K562 (cell line): ENCODE measurements at places on chromosomes 5 and 9. TPM values are rescaled to one million over a fixed set of nuclear protein-coding genes. Genes with fewer than 3 reads are reported as not detected.

DNA sequence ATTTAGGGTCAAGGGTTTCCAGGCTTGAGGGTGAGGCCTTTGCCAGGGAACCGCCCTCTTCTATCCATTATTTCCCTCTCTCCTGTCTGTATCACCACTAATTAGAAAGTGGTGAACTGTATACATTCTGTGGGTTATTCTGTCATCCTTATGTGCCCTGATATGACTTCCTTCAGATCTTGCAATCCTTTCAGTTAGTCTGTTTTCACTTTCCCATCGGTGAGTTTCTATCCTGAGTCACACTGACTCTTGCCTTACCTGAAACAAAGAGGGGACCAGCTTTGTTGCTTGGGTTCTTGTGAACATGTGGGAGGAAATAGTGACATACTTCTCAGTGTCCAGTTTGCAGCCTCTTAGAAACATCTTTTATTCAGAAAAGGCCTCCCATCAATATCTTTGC, 205.4 kb upstream of the GHR start:
- no peaks in the 10 kb centered on the region for H3K4me1 ChIP-seq
- H3K4me3 ChIP-seq: no peak overlapping the region
- H3K27me3 ChIP-seq: no peaks in the 10 kb centered on the region
- DNase-seq: no peak

DNA sequence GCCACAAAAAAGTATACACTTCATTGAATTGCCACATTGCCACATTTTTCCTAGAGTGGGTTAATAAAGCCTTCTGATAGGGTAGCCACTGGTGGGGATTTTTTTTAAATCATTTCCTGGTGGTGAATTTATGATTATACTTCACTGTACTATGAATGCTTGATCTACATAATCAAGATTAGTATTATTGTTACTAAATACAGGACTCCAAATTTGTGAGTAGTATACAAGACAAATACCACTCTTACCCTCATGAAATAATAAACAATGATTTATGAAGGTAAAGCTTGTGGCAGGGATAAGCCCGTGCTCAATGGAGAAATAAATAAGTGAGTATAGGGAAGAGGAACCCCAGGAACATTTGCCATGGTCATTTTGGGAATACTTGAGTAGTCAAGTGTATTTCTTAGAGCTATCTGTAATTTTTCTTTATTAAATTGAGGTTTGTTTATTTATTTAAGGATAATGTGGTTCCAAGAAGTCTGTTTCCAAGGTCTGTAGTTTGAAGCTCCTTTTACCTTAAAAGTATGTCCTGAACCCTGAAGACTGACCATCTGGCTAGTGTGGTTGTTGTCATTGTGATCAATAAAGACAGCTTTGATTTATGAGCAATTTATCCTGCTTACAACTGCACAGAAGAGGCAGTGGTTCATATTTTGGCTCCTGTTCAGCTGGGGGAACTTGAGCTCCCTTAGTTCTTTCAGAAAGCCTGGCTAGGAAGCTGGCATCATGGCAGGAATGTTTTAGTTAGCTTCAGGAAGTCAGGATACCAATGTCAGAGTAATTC, 118.6 kb downstream of the ZSWIM6 start:
- no peak overlapping the region for H3K27ac ChIP-seq
- no peak for DNase-seq
- no peaks in the 10 kb centered on the region for H3K36me3 ChIP-seq
- no peak overlapping the region for H3K4me3 ChIP-seq

GRCh38 chr5:2149195-2149539, 266.4 kb upstream of the IRX4 start:
- H3K27ac ChIP-seq: no peak overlapping the region
- H3K4me3 ChIP-seq: no peak overlapping the region
- peaks cover 25% of the 10 kb centered on the region for H3K27me3 ChIP-seq
- DNase-seq: no peak

GRCh38 chr9:32738501-32739172, 44.7 kb upstream of the TMEM215 start:
- H3K27me3 ChIP-seq: no peaks in the 10 kb centered on the region

DNA sequence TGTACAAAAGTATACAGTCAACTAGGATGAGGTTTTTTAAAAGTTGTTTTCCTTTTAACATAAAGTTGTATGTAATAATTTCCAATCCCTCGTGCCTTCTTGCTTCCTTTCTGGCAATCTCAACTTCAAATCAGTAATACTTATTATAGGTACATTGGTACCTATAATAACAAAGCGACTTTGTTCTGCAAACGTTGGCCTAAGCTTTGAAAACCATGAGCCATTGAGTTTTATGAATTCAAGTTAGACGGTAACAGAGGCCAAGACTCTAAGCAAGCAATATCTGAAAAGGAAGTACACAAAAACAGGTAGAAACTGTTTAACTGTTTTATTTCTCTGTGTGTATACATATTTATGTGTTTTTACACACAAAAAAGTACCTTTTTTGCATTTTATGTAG, 135.2 kb upstream of the GRHPR start:
- no peak overlapping the region for H3K4me3 ChIP-seq
- no peak overlapping the region for H3K27ac ChIP-seq
- peaks cover 3% of the 10 kb centered on the region; the same call in 1 of the 3 replicates for H3K36me3 ChIP-seq
- no peaks in the 10 kb centered on the region; the same call in 1 of the 2 replicates for H3K4me1 ChIP-seq
- DNase-seq: no peak
- no peaks in the 10 kb centered on the region for H3K27me3 ChIP-seq

DNA sequence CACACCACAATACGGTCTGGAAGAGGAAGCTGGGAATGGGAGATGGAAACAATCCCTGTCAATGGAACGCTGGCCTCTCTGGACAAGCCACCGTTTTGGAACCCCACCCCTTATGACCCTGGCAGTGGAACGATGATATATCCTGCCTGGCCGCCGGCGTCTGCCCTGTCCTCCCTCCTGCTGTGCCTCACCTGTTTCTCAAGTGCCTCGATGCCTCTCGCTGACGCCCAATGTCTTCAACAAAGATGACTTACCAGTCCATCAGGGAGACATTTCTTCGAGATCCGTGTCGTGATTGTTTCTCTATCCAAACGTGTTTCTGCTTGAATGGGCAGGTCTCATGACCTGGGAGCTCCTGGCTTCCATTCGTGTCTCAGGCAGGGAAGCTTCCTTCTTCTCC, 476.5 kb downstream of the SPATA31A7 start:
- no peak for DNase-seq
- H3K4me3 ChIP-seq: no peak overlapping the region
- no peaks in the 10 kb centered on the region for H3K36me3 ChIP-seq
- H3K4me1 ChIP-seq: peaks cover 6% of the 10 kb centered on the region

DNA sequence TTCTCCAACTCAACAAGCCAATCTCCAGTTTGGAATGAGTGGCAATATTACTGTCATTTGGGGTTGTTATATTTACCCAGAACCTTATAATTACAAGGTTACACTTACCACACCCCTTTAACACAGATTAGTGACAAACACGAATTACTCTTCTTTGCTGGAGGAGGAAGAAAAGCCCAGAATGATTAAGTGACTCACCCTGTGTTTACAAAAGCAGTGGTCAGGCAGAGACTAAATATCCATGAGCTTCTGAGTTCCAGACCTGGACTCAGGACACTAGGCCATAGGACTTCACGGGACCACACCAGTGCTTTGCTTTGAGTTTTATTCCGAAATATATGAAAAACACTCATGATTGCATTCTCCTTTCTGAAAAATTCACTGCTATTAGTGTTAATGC, 370.8 kb downstream of the TLE1 start:
- no peaks in the 10 kb centered on the region for H3K36me3 ChIP-seq
- H3K4me3 ChIP-seq: no peak overlapping the region
- H3K4me1 ChIP-seq: no peaks in the 10 kb centered on the region
- H3K27me3 ChIP-seq: no peaks in the 10 kb centered on the region

GRCh38 chr5:33231214-33231710, 209.5 kb upstream of the TARS1 start:
- no peaks in the 10 kb centered on the region for H3K36me3 ChIP-seq
- H3K4me3 ChIP-seq: no peak overlapping the region
- DNase-seq: no peak
- H3K27me3 ChIP-seq: no peaks in the 10 kb centered on the region
- H3K27ac ChIP-seq: no peak overlapping the region
- no peaks in the 10 kb centered on the region for H3K4me1 ChIP-seq

DNA sequence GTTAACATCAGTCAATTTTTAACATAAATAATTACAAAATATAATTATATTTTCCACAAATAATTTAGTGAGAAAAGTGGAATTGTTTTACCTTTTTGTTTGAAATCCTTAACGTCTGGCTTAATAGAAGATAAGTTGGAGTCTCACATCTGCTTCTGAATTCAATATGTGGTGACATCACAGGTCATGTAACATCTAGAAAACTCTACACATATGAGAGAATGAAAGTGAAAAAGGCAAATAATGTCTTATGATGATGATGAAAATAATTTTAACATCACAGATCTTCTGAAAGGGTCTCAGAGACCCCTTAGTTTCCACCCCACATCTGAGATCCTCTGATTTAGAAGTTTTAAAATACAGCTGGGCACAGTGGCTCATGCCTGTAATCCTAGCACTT, 81.5 kb downstream of the PRKACG start:
- no peak overlapping the region for H3K27ac ChIP-seq
- no peak overlapping the region for H3K4me3 ChIP-seq
- no peak for DNase-seq
- no peaks in the 10 kb centered on the region for H3K27me3 ChIP-seq

DNA sequence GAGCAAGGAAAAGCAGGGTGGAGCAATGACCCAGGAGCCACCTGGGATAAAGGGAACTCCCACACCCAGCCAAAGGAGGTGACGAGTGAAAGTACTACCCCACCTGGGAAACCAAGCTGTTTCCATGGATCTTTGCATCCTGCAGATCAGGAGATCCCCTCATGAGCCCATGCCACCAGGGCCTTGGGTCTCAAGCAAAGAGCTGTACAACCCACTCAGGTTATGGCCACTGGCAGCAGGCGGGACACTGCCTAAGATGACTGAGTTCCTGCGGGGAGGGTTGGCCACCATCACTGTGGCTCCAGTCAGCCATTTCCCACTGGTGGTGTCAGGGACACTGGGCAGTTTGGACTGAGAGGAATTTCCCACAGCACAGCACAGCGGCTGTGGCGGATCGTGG, 225.7 kb downstream of the CDH9 start:
- no peaks in the 10 kb centered on the region for H3K27me3 ChIP-seq
- no peak overlapping the region for H3K4me3 ChIP-seq
- no peak overlapping the region for H3K27ac ChIP-seq
- H3K4me1 ChIP-seq: no peaks in the 10 kb centered on the region
- no peaks in the 10 kb centered on the region for H3K36me3 ChIP-seq

GRCh38 chr5:6827526-6828219, 114.4 kb downstream of the TENT4A start:
- no peak overlapping the region for H3K27ac ChIP-seq
- peaks cover 4% of the 10 kb centered on the region; the same call in 1 of the 2 replicates for H3K4me1 ChIP-seq
- DNase-seq: no peak
- H3K36me3 ChIP-seq: no peaks in the 10 kb centered on the region
- H3K27me3 ChIP-seq: peaks cover 6% of the 10 kb centered on the region; the same call in 1 of the 2 replicates
- no peak overlapping the region for H3K4me3 ChIP-seq

GRCh38 chr5:76974785-76975184, 21.9 kb downstream of the CRHBP start:
- no peaks in the 10 kb centered on the region for H3K36me3 ChIP-seq
- no peak overlapping the region for H3K27ac ChIP-seq
- no peak for DNase-seq
- no peak overlapping the region for H3K4me3 ChIP-seq

DNA sequence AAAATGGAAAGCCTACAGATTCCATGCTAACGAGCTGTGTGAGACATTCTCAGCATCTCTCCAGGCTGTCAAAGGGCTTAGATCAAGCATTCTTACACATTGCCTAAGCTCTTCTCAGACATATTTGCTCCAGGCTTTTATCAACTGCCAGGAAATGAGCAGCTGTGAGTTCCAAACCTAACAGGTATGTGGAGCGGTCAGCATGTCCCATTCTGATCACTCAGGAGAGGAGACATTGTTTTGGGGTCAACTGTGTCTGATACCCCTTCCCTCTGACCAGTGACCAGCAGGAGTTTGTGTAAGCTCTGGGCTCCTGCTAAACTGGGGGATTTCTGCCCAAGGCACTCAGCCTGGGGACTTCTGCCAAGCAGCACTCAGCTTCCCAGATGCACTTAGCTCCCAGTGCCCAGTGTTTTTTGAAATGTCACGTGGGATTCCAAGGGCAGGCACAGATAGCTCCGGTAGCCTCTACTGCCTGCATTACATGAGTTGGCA, 229.1 kb downstream of the SEC61B start:
- H3K4me3 ChIP-seq: no peak overlapping the region
- H3K36me3 ChIP-seq: no peaks in the 10 kb centered on the region
- H3K27me3 ChIP-seq: no peaks in the 10 kb centered on the region
- no peaks in the 10 kb centered on the region for H3K4me1 ChIP-seq
- no peak overlapping the region for H3K27ac ChIP-seq

DNA sequence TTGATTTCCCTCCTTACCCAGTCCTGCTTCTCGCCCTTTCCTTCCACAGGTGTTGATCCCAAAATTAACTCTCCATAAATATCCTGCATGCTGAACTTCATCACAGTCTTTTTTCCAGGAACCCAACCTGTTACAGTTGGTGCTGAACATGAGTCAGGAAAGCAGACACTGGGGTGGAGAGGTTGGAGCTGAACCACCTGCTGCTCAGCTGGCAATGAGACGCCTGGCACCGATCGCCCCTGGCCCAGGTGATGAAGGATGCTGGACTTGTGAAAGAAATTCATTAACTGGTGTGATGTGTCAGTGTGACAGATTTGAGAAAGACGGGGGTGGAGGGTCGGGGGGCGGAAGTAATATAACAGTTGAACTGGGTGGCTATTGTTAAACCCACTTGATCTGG, 30.6 kb downstream of the CPLX2 start:
- H3K27me3 ChIP-seq: no peaks in the 10 kb centered on the region; the same call in 2 of the 3 replicates
- DNase-seq: no peak
- H3K4me3 ChIP-seq: no peak overlapping the region
- H3K4me1 ChIP-seq: no peaks in the 10 kb centered on the region
- no peaks in the 10 kb centered on the region for H3K36me3 ChIP-seq

GRCh38 chr9:95689669-95690068, 172.9 kb upstream of the PTCH1 start:
- no peaks in the 10 kb centered on the region for H3K4me1 ChIP-seq
- no peak overlapping the region for H3K4me3 ChIP-seq

DNA sequence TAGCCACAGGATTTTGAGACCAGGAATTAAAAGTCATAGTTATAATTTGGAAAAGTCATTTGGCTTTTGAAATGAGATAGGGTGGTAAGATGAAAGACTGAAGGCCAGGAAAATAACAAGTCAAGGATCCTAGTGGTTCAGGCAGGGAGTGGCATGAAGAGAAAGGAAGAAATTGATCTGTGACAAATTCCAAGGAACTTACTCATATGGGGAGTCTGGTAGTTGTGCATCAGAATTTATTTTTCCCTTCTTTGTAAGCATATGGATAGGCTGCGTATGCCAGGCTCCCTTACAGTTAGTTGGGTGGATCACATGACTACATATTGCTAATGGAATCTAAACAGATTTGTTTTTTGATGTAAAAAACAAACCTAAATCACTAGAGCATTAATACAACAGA, 21.0 kb downstream of the ISL1 start:
- H3K27ac ChIP-seq: no peak overlapping the region
- peaks cover 1% of the 10 kb centered on the region; the same call in 1 of the 2 replicates for H3K4me1 ChIP-seq
- H3K27me3 ChIP-seq: no peaks in the 10 kb centered on the region
- H3K4me3 ChIP-seq: no peak overlapping the region

- DNase-seq: no peak
- H3K4me3 ChIP-seq: no peak overlapping the region
- no peaks in the 10 kb centered on the region for H3K4me1 ChIP-seq
- H3K27ac ChIP-seq: no peak overlapping the region
Observed at GRCh38 chr9:90896231-90896630, 94.6 kb downstream of the SYK start.

The RAPGEF1 gene
- total RNA-seq: 36.4 and 44.1 TPM in 2 replicates

The GPR151 gene
- not detected in 2 replicates for total RNA-seq

The CCNO gene
- 3.1 and 3.2 TPM in 2 replicates for total RNA-seq
